ENCODE measurements at places on chromosomes 2 and 18.

GRCh38 chr2:18724371-18725145, 135.2 kb upstream of the NT5C1B start:
- no peak for DNase-seq

DNA sequence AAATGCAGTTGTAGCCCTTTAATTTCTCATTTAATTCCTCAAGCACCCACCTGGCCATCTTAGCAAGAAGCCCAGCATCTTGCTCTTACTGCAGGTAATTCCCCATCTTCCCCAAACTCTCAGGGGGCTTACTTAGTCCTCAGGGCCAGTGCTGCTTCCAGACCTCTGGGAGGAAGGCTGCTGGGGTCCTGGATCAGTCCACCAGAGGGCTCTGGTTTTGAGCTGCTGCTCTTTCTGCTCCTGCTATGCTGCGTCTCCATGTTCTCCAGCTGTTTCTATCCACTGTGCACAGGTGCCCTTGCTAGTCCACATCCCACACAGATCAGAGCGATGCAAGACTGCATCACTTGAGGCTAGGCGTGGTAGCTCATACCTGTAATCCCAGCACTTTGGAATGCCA, 34.5 kb upstream of the TMEM87B start:
- no peak for DNase-seq

- DNase-seq: no peak
Observed at GRCh38 chr2:212424082-212424481, 114.5 kb downstream of the ERBB4 start.

GRCh38 chr2:148658807-148659722, 14.5 kb downstream of the EPC2 start:
- DNase-seq: no peak

- no peak for DNase-seq
Observed at GRCh38 chr18:10377956-10378355, 76.5 kb upstream of the APCDD1 start.

DNA sequence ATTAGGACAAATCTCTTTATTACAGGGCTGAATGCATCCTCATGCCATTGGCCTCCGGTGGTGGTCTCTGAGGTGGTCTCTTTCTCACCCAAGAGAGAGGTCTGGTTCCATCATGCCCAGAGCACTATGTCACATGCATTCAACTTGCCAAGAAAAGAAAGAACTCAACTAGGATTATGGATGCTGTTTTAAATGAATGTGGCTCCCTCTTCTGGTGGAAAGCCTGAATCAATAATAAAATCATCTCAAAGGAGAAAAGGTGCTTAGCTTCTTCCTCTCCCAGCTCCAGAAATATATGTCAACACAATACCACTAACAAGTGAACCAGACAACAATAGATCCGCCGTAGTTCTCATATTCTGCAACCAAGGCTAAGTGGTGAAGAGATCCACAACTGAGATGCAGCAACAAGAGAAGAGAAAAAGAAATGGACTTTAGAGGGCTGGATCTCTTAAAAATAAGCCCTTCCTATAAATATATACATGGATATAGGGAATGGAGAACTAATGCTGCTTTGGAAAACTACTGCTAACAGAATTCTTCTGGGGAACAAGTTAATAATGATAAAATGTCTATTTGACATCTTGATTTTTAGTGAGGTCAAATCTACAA, 396.8 kb downstream of the NCKAP5 start:
- DNase-seq: no peak

- DNase-seq: no peak
Observed at GRCh38 chr2:158056875-158057274, 44.8 kb upstream of the UPP2 start.

GRCh38 chr18:79868811-79869541, 71.2 kb downstream of the KCNG2 start:
- DNase-seq: no peak

DNA sequence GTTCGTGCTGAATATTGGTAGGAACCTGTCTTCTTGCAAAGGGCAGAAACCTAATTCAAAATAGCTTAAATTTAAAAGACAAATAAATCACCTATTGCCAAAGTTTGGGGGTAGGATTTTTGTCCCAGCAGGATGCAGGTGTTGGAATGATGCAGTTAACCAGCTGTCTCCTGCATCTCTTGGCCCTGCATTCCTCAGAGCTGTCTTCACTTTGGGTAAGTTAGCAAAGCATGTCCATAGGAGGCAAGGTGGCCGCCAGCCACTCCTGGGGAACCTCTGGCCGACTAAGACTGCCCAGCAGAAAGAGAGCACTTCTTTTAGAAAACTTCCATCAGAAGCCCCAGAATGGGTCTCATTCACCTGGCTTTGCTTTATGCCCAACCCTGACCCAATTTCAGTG, 20.5 kb upstream of the NYAP2 start:
- DNase-seq: no peak

DNA sequence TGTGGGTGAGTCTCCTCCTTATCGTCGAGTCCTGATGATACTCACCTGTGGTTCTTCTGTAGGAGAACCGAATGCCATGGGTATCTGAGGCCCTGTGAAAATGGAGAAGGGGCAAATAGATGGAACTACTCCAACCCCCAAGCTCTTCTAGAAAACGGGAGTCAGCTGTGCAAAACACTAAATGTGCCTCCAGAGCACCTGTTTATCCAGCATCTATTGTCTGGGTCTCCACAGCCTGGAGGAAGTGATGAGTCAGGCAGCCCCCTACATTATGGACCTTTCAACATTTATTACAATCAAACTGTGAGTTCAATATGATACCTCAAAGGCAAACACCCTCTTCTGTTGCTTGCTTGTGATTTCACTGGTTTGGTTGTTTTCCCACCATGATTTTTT, 9.8 kb upstream of the LRRFIP1 start:
- no peak for DNase-seq

DNA sequence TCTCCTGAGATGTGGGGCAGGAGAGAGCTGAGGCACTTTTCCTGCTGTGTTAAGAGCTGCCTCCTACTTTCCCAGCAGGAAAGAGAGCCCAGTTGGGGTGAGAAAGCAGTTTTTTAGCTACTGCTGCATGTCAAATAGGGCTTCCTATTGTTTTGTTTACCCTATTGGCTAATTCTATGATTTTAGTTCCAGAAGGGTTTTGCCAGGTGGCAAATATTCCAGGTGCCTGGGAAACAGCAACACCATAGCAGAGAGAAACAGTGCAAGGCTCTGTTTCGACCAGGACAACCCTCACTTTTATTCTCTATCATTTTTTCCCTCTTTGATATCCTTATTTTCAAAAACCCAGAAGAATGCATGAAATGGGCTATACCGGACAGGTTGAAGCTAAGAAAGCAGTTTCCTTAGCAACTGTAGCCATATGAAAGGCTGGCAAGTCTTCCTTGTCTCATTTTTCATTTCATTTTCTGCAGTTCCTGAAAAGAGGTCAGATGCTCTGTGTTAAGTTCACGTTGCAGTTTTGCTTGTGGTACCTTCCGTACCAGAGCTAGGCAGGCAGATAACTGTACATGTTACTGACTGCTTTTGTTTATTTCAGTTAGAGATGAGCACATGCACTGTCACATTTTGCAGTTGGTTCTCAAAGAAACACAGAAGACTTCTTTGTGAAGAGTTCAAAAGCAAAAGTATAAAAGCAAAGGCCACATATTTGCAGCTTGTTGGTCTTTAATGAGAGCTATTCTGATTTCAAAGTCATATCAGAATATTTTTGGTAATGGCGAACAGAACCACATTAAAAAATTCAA, 84.8 kb downstream of the AQP4 start:
- DNase-seq: no peak

GRCh38 chr2:234257859-234258561, 207.5 kb downstream of the SPP2 start:
- DNase-seq: no peak

GRCh38 chr18:6405237-6406074, 9.3 kb downstream of the L3MBTL4 start:
- DNase-seq: no peak

GRCh38 chr2:143581134-143581533, 451.9 kb downstream of the ARHGAP15 start:
- DNase-seq: no peak

- DNase-seq: no peak
Observed at GRCh38 chr2:236321415-236321814, 57.2 kb upstream of the ASB18 start.

DNA sequence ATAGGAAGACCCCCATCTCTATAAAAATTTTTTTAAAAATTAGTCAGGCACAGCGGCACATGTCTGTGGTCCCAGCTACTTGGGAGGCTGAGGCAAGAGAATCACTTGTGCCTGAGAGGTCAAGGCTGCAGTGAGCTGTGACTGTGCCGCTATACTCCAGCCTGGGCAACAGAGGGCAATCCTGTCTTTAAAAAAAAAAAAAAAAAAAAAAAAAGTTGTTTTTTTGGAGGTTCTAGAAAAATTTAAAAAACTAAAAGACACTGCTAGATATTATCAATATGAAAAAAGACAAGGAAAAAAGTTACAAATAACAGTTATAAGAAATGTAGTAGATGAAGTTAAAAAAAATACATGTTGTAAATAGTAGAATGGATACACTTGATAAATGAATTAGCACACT, 56.1 kb upstream of the C2orf15 start:
- no peak for DNase-seq

DNA sequence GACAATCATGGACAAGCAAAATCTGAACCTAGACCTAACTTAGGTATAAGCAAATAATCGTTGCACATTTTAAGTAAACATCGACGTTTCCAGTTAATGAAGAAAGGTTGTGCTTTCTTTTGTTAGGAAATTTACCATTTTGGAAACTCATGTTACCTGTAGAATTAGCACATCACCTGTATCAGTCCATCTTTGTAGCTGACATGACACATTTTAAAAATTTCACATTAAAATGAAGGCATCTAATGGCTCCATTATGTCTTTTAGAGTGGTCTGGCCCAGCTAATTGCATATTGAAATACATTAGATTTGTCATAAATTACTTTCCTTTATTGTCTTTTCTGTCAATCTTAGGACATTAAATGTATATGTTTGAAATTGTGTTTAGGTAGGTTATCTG, 119.0 kb upstream of the MGAT5 start:
- DNase-seq: no peak

GRCh38 chr2:17084877-17085276, 419.2 kb upstream of the CYRIA start:
- DNase-seq: no peak

DNA sequence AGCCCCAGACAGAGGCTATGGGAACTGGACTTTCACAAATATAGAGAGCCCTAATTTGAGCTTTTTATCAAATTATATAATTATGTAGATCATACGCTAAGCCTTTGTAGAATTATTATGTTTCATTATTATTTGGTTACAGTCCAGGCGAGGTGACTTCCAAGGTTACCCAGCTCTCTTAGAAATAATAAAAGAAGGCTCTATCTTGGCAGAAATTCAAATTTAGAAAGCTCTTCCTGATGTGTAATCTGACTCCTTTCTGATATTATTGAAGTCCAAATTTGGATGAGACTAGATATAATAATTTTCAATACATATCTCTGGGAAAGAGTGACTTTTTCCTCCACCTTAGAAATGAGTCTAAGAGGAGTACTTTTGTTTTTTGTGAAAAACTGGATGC, 4.8 kb upstream of the SLC38A11 start:
- DNase-seq: no peak

- DNase-seq: no peak
Observed at GRCh38 chr2:201135386-201135785, 19.4 kb downstream of the CFLAR start.

DNA sequence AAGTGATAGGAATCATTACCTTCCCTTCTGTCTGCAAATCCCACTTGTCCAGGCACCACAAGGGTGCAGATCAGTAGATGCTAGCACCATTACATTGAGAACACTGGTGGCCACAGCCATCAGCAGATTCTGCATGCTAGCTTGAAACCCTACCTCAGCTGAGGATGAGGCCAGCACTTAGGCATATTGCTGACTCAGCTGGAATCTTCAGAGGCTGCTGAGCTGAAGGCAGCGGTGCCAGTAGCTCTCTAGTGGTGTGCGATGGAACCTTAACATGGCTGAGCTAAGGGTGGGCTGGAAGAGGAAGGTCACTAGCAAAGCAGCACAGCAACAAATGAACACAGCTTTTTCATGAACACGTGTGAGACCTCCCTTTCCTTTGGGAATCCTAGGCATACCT, 19.0 kb upstream of the CPO start:
- DNase-seq: no peak

DNA sequence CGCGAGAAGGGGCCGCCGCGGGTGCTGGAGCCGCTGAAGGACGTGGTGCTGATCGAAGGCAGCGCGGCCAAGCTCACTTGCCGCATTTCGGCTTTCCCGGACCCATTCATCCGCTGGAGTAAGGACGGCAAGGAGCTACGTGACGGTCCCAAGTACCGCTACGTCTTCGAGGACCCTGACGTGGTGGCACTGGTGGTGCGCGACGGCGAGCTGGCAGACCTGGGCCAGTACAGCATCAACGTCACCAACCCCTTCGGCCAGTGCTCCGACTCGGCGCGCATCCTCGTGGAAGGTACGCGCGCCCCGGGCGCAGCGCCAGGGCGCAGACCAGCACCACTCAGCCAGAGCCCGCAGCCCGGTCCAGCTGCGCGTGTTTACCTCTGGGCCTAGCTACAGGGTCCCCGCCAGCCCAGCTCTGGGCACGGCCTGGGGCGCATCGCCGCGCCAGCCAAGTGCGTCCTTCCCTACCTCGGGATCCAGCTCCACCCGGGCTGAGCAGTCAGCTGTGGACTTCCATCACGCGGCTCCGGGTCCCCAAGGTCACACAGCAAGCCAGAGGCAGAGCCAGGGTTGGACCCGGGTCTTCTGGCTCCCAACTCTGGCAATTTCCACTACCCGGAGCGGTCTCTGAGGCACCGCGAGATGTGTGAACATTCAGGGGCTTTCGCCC, 1.7 kb upstream of the GMPPA start:
- DNase-seq: no peak

- DNase-seq: no peak
Observed at GRCh38 chr2:187493877-187494568, 46.0 kb upstream of the CALCRL start.

DNA sequence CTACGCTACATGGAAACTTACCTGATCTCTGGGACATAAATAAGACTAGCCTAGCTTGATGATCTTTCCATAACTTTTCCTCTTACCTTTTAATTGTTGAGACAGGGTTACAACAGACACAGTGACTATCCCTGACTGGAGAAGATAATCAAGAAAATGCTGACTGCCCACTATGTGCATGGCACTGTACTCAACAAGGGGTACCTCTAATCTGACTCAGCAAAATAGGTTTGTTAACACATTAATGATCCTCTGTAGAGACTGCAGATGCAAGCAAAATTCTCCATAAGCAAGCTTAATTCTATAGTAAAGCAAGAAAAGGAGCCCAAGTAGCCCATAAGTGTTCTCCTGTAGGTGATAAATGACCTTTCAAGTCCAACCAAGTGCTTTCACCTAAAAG, 25.5 kb downstream of the ACVR1C start:
- no peak for DNase-seq

DNA sequence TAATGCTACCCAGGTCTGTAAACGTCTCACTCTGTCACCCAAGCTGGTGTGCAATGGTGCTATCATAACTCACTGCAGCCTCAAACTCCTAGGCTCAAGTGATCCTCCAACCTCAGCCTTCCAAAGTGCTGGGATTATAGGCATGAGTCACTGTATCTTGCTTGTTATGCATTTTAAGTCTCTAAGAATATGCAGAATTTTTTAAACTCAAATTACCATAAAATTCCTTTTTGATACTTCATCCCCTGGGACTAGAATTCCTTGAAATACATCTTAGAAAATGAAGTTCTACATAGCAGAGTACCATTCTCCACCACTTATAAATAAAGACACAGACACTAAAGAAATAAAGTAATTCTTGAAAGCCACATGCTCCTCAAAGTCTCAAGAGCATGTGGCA, 30.2 kb upstream of the LRATD1 start:
- no peak for DNase-seq

- no peak for DNase-seq
Observed at GRCh38 chr2:65727816-65728215, 295.4 kb upstream of the SPRED2 start.

Data from T follicular helper cell (primary cell).